NCI-H1105 (cell line): ENCODE measurements at places on chromosomes 3 and 15.

GRCh38 chr3:16529264-16529663, 15.8 kb upstream of the RFTN1 start:
- DNase-seq, result no peak

DNA sequence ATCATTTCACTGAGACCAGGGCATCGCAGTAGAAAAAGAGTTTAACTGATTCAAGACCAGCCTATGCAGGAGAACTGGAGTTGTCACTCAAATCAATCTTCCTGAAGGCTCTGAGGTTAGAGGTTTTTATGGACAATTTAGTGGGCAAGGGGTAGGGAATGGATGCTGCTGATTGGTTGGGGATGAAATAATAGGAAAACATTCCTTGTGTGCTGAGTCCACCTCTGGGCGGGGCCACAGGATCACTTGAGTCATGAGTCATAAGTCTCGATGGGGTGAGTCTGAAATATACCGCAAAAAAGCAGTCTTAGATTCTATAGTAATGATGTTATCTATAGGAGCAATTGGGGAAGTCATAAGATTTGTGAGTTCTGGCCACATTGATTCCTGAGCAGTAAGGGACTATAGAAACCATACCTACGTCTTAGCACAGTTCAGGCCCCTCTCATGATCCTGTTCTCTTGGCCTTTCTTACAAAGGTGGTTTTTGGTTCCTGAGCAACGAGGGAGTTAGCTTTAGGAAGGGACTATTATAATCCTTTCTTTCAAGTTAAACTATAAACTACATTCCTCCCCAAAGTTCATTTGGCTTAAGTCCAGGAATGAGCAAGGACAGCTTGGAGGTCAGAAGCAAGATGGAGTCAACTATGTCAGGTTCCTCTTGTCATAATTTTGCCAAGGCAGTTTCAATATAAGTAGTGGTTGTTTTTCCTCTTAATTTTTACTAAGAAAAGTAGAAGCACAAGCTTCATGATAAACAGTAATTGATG, 2.7 kb upstream of the OPA1 start:
- DNase-seq, result no peak

DNA sequence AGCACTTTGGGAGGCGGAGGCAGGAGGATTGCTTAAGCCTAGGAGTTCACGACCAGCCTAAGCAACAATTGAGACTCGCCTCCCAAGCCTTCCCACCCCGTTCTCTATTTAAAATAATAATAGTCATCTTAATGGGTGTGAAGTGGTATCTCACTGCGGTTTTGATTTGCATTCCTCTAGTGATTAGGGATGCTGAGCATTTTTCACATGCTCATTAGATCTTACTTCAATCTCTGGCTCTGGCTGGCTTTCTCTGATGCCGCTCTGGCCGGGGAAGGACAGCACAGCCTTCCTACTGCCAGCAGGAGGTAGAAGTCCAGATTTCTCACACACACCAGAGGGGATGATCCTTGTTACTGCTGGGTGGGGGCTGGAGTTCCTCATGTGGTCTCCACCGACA, 7.4 kb upstream of the EIF4A2 start:
- no peak for DNase-seq

DNA sequence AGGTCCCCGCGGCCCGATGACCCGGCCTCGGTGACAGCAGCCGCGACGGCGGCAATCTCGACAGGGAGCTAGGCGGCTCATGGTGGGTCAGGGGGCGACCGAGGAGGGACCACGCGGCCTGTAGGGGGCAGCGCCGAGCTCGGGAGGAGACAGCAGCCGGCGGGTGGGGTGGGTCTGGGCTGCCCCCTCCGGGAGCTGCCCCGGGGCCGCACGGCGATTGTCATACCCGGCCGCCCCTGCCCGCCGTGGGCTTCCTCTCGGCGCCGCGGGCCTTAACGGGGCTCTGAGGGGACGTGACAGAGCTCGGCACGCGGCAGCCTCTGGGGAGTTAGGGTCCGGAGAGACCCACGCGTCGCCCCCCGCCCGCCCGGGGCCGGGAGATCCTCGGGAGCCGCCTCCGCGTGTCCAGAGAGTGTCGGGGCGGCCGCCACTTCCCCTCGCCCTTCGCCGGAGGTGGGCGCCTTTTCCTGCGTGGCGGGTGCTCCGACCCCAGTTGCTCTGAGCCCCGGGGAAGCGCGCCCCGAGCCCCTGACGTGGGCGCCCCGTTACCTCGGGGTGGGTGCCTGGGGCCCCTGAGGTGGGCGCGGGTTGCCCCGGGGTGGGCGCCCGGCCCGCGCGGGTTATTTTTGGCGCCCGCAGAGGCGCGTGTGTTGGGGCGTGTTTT, 539 bp upstream of the PLCL2 start:
- no peak for DNase-seq

DNA sequence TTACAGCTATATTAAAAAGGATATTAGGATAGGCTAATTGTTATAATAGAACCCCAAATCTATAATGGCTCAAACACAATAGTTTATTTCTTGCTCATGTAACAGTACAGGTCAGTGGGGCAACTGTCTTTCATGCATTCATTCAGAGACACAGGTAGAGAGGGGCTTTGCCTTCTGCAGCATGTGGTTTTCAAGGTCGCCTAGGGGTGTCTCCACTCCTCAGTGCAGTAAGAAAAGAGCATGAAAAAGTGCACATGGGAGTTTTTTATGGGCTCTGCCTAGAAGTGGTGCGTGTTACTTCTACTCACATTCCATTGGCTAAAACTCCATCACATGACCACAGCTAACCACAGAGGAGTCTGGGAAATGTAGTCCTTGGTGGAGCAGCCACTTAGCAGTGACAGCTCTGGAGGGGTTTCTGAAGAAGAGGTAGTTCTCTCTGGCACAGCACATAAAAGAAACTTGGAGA, 1.8 kb downstream of the ZBTB38 start:
- DNase-seq, result peak; percentile 9

GRCh38 chr15:72319360-72319984, 485 bp downstream of the CELF6 start:
- DNase-seq, result no peak

DNA sequence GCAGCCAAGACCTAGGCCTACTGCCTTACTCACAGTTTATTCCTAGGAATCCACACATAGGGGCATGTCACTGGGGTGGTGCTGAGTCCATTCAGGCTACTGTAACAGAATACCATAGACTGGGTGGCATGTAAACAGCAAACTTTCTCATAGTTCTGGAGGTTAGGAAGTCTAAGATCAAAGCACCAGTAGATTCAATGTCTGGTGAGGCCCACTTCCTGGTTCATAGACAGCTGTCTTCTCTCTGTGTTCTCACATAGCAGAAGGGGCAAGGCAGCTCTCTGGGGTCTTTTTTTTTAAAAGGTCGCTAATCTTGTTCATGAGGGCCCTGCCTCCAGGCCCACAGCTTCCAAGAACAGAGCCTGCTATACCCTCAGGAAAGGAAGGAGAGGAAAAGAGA, 113.9 kb upstream of the MANF start:
- no peak for DNase-seq

GRCh38 chr15:40069178-40070165, 30.5 kb upstream of the SRP14 start:
- peak; percentile 93 for DNase-seq

DNA sequence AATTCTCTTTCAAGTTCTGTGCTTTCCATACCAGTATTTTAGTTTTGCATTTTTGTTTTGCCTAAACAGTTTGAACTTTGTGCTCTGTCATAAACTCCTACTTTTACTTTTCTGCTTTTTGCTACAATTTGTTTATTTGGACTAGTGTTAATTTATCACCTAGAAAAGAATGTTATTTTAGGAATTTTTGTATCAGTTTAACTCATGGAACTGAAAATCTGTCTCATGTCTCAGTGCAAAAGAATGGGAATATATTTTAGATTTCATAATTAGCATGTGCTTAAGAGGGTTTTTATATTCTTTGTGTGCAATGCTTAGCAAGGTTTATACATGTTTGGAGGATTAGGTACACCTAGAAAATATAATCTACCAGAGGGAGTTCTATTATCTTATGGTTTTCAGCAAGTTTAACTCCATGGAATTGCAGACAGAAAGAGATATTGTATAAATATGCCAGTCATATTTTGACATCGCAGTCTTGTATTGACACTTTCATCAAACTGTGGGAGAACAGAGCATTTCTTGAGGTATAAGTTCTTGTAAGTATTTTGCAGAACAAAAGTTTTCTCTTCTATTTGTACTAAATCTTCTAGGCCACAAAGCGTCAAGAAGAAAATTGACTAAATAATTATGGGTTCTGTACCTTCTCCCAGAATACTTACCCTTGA, 409.9 kb downstream of the RBMS3 start:
- no peak for DNase-seq

DNA sequence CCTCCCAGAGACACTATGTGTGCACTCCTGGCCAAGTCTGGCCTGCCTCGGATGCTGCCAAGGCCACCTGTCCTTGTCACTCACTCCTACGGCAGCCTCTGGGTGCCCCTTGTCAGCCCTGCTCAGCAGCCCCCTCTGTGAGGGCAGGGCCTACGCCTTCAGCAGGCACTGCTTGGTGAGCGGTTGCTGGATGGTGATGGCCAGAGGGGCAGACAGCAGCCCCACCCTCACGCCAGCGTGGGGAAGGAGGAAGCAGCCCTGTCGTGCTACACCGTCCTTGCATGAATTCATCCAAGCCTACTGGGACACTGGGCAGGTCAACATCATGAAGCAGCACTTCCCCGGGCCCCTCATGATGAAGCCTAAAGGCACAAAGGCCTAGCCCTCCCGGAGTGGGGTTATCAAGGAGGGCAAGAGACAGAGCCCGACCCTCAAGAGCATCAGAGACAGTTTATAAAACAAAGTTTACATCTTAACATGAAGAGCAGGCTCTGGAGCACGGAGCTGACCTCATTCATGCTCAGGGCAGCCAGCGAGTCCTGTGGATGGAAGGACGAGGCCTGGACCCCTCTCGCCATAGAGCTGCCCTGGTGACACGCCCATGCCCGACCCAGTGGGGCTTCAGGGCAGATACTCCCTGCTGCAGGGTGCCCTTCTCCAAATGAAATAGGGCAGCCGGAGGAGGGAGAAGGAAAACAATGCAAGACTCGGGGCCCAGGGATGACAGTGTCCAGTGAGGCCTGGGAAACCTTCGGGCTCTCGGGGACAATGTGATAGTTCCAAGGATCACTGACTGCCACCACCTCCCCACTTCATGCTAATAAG, 25.3 kb downstream of the CHDH start:
- DNase-seq, result no peak

GRCh38 chr3:45312836-45313493, 75.4 kb upstream of the LARS2 start:
- no peak for DNase-seq

GRCh38 chr3:149523512-149524299, 49.2 kb downstream of the TM4SF4 start:
- DNase-seq, result no peak

- DNase-seq, result no peak
Measured at GRCh38 chr15:91265416-91265940, 165.4 kb downstream of the SV2B start.

DNA sequence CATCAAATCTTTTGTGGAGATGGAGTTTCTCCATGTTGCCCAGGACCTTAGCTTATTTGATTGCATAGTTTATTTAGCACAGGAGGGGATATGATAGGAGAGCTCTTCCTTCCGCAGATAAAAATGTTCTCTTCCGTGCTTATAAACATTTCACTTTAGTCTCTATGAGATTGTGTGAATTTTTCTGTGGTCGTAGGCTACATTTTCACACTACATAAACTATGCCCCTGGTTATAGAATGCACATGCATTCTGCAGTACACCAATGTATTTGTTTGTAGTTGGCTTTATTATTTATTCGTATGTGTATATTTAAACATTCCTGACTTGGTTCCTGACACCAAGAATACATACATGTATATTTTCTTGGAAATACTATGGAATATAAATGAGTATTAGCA, 139.2 kb downstream of the UBE2E2 start:
- no peak for DNase-seq

GRCh38 chr15:39631357-39631756, 50.5 kb downstream of the THBS1 start:
- no peak for DNase-seq

- no peak for DNase-seq
Measured at GRCh38 chr3:17577796-17578520, 164.5 kb downstream of the TBC1D5 start.

- no peak for DNase-seq
Measured at GRCh38 chr3:71255498-71255897, 328.0 kb downstream of the FOXP1 start.

DNA sequence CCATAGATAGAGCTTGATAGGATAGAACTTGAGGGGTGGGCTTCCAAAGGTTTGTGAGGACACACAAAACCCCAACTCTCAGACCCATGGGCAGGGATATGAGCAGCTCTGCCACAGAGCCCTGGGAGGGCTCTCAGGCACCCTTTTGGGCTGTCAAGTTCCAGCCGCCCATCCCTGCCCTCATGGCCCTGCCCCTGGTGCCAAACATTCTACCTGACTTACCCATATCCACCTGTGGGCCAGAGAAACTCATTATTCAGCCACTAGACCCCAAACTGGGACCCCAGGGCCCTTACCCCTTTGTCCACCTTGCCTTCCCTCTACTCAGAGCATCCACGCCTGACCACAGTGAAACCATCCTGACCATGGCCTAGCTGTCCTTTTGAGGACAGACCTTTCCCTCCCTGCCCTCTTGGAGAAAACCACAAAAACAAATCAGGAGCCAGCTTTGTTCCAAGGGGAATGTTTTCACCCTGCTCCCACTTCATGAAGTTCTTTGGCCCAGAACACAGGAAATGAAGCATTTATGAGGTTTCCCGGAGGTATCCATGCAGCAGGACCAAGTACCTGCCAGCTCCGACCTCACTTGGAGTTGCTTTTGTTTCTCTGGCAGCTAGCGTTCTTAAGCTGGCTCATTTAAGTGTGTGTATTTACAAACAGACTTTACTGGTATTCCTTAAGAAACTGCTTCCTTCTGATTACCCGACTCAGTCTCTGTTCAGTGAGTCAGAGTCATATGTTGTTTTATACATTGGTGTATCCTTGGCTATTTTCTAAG, 34.2 kb upstream of the GALNT15 start:
- no peak for DNase-seq

DNA sequence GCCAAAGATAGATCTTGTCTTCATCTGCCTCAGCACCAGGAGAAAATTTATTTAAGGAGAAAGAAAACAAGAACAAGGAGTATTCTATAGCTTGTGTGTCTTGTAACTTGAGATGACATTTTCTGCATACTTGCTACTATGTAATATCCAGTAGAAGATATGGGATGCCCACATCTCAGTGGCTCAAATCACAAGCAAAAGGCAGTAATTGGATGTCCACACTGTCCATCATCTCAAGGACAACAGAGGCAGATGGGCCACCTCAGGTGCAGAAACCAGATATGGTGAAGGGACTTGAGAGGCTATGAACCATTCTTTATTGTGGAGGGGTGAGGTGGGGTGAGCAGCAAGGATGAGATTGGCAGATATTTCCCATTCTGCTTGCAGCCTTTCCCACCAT, 309.0 kb downstream of the GBE1 start:
- DNase-seq, result no peak

DNA sequence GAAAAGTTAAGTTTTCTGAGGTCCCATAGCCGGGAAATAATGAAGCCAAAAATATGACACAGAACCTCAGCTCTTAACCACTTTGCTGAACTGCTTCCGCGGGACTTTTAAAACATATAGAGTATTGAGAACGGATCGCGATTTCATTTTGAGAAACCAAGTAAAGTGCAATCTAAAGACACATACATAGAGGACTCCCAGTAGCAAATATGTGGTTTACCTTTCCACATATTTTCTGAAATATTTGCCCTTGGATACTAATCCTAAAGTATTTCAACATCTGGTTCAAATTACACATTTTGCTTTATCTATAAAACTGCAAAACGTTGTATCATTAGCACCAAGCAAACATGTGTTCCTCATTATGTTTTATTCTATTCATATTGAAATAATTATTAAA, 776.5 kb downstream of the ROBO2 start:
- no peak for DNase-seq

GRCh38 chr15:48913141-48913540, 35.2 kb downstream of the EID1 start:
- no peak for DNase-seq

- DNase-seq, result no peak
Measured at GRCh38 chr3:14725013-14725412, 50.1 kb downstream of the C3orf20 start.
